NCI-H2107 (cell line): ENCODE measurements at places on chromosomes 4 and X.

DNA sequence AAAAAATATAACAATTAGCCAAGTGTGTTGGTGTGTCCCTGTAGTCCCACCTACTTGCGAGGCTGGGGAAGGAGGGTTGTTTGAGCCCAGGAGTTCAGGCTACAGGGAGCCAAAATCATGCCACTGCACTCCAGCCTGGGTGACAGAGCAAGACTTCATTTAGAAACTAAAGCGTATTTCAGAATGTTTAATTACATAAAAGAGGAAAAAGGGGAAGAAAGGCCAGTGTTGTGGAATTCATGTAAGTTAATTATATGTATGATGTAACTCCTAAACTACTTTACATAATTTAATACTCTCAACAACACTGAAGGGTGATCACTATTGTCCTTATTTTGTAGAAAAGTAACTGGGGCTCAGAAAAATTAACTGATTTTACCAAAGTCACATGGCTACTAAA, 67.2 kb upstream of the HOPX start:
- DNase-seq: no peak

- DNase-seq: no peak
Observed at GRCh38 chr4:140070366-140070765, 83.6 kb downstream of the MAML3 start.

DNA sequence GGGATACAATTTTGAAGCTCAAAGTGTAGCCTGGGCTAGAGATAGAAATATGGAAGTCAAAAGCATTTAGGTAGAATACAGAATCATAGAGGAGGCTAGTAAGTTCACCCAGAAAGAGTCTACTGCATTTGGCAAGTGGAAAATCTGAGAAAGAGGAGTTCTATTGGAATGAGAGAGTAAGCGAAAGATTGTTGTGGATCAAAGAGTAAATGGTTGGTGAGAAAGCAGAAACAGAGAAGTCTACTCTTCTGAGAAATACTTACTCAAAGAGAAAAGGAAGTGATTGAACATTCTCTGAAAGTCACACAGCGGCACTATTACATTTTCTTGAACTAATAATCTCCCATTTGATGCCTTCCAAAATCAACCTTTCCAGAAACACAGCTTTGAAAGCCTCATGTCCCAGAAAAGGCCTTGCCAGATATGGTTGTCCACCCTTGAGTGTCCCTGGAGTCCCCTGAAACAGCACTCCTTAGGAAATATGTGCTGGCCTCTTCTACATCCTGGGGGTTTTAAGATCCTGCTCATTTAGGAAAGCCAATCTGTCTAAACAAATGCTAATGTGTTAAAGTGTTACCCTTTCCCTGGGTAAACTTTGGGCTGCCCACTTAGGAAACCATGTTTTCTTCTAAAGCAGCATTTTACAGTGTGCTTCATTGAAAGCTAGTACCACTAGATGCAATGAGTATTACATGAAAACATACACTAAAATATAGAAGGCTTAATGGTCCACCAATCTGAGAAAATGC, 132.6 kb downstream of the INPP4B start:
- no peak for DNase-seq

DNA sequence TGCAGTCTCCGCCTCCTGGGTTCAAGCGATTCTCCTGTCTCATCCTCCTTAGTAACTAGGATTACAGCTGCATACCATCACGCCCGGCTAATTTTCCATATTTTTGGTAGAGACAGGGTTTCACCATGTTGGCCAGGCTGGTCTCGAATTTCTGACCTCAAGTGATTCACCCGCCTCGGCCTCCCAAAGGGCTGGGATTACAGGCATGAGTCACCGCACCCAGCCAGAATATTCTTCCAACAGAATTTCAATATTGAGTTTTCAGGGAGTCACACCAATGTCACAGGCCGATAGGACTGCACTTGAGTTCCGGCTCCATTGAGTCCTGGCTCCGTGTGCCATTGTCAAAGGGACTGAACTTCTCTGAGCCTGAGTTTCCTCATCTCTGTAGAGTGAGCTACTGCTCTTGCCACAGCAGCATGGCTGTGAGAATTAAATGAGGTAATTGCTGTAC, 82.9 kb downstream of the CLCN4 start:
- DNase-seq: no peak

- DNase-seq: no peak
Observed at GRCh38 chr4:132056496-132056895, 1092.6 kb upstream of the PCDH10 start.

- DNase-seq: no peak
Observed at GRCh38 chr4:12827966-12828365, 656.2 kb downstream of the RAB28 start.

DNA sequence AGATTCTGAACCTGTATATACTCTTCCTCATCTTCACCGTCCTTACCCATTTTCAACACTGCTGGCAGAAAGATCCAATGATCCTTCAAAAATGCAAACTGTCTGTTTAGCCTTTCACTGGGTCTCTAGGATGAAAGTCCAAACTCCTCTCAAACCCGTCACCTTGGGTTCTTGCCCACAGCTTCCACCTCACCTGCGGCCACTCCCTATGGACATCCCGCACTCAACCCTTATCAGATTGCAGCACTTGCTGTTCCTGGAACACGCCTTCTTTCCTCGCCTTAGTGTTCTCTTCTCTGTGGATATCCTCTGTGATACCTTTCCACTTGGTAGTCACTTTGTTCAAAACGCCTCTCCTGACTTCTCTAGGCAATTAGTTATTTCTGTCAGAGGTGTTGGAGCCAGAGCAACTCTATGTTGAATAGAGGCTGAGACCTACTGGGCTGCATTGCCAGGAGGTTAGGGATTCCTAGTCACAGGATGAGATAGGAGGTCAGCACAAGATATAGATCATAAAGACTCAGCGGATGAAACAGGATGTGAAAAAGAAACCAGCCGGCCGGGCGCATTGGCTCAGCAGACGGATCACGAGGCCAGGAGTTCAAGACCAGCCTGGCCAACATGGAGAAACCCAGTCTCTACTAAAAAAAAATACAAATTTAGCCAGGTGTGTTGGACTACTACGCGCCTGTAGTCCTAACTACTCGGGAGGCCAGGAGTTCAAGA, 4.2 kb upstream of the NOCT start:
- no peak for DNase-seq

GRCh38 chr4:71294301-71294700, 44.5 kb upstream of the SLC4A4 start:
- DNase-seq: no peak

GRCh38 chr4:123235431-123235830, 161.2 kb upstream of the SPRY1 start:
- DNase-seq: no peak

DNA sequence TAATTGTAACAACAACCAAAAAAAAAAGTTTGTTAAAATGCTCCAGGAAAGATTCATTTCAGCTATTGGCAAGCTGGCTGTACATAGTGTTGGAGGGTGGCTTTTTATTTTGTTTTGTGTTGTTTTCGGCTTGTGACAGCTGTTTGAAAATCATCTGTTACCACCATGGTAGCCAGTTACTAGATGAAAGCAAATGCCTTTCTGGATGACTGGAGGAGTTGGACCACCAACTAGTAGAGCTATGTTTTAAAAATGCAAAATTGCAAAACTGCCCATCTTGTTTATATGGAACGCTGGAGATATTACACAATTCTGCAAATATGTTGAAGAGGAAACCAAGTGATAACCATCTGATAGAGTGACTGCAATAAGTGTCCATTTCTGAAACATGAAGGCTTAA, 53.2 kb upstream of the TNIP3 start:
- no peak for DNase-seq

DNA sequence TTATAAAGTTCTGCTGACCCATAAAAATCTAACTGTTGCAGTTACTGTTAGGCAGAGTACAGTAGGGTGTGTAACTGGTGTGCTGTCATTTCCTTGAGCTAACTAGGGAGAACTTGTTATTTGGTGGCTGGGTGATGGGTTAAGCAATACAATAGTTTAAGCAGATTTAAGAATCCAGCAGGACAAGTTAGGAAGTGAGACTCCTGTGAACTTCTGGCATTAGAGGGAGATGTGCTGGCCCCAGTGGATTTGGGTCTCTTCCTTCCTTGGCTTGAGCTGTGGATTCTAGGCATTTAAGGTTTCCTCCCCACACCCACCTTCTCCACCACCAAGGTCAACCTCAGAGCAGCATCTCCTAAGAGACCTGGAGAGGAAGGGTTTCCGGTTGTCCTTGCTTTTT, 70.5 kb downstream of the CLCN5 start:
- no peak for DNase-seq

DNA sequence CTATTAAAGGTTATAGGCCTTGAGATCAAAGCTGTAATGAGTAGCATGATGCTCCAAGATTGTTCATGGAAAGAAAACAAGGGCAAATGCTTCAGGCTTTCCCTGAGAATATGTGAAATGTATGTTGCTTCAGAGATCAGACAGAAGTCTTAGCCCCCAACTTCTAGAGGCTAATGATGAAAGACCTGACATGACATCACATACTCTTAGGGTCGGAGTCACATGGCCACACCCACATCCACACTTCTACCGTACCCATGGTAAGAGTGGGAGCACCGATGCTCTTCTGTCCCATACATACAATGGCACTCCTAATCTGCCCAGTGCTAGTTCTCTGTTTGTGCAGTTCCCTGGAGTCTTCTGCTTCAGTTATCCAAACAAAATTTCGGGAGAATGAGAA, 111.9 kb upstream of the ACSL4 start:
- DNase-seq: no peak

DNA sequence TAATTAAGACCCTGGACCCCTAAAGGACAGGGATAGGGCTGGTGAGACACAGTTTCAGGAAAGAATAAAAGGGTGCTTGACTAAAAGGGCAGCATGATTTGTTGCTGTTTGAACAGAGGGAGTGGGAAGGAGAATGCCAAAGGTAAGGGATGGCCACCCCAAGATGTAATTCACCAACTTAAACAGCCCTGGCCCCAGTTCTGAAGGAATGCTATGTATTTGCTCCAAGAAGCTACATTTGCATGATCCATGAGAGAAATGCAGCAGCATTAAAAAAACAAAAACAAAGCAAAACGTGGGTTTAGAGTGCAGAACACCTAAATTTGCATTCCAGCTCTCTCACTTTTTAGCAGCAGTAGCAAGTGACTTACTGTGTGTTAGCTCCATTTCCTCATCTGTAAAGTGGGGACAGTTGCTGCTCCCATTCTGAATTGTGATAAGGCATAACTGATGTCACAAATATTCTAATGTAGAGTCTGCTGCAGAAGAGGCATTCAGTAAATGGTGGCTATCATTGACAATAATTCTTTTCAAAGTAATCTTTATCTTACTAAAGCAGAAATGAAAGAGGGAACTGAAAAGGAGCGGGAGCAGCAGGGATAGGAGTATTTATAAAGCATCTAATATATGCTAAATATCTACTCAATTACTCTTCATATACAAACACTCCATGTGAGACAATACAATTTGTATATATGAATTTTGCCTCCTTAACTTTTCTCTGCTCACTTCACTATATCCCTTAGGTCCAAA, 115.8 kb downstream of the PPARGC1A start:
- no peak for DNase-seq

DNA sequence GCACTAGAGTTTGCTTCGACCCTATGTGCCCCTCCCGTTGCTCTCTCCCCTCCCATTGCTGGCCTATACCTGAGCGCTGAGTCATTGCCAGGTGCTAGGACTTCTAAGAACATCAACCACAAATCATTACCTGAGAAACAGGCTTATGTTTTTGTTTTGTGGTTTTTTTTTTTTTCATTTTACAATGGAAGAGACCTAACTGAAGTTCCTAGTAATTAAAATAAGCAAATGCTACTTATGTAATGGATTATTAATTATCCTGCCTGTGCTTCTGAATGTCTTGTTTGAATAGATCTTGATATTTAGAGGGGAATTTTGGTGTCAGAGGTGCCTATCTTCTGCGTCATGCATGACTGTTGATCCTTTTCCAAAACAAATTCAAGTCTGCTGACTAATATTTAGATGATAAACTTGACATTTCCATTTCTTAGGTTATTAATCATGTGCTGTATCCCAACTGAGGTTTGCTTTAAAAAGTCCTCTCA, 275.4 kb upstream of the CPEB2 start:
- no peak for DNase-seq

DNA sequence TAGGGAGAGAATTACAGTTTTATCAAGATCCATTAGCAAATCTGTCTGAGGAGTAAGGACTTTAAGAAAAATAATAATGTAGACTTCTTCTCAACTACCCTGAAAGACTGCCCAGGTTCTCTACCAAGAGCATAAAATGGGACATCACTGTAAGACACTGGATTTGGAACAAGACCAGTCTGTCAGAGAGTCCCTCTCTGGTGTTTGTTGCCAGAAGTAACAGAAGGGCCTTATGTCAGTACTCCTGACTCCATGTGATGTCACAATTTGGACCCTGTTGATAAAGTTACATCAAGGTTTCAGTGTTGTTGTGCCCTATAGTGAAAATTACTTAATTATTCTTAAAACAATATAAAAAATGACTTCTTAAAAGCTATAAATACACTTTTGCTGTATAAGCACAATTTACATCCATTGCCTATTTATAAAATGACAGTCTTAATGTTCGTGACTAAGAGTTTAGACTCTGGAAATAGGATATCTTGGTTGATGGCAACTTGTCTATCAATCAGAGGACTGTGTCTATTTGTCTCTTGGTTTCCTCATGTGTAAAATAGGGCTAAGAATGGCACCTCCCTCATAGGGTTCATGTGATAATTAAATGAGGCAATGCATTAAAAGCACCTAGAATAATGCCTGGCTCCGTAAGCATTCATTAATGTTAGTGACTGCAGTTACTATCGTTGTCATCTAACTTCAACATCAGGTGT, 57.8 kb downstream of the RS1 start:
- DNase-seq: no peak

- no peak for DNase-seq
Observed at GRCh38 chrX:141632124-141632523, 42.6 kb downstream of the SPANXA2 start.

- DNase-seq: no peak
Observed at GRCh38 chr4:112854420-112854819, 195.0 kb upstream of the ANK2 start.

DNA sequence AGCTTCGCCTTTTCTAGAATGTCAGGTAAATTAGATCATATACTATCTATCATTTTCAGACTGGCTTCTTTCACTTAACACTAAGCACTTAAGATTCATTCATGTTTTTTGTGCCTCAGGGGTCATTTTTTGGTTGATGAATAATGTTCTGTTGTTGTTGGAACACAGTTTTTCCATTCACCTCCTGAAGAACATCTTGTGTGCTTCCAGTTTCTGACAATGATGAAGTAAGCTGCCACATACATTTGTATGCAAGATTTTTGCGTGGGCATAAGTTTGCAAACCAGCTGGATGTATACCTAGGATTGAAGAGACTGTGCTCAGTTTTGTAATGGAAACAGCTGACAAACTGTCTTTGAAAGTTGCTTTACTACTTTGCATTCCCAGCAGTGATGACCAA, 37.6 kb downstream of the MAGEA9 start:
- DNase-seq: no peak

- no peak for DNase-seq
Observed at GRCh38 chr4:177220376-177220775, 89.3 kb upstream of the NEIL3 start.

DNA sequence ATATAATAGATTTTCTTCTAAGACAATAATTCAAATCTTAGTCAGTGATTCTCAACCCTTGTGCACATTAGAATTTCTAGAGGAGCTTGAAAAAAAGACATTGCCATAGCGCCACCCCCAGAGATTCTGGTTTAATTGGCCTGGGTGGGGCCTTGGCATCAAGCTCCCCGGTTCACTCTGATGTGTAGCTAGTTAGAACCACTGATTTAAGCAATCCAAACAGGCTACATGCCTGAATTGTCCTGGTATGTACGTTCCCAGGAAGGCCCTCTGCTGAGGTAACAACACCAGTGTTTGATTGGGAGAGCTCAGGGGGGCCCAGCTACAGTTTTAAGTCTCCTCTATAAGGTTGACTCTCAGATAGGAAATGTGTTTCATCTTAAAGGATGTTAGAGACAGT, 1.3 kb upstream of the ATP10D start:
- no peak for DNase-seq
